ENCODE measurements at places on chromosomes 3 and 15.

- no peak for DNase-seq
Observed at GRCh38 chr3:127889976-127890650, 24.9 kb upstream of the KBTBD12 start.

DNA sequence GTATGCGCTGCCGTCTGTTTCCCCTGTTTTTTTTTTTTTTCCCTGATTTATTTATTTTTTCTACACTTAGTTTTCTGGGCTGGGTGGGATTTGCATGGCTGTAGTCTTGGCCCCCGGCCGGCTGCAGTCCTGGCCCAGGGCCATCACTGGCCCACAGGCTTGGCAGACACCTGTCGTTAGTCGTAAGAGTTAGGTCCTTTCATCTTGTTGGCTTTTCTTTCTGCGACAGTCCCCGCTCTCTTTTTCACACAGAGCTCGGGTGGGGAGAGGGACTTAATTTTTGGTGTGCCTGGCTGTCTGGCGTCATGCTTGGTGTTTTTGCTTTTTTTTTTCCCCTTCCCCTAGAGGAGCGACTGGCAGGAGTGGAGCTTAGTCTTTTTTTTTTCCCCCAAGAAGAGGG, 183.4 kb downstream of the KLF13 start:
- no peak for DNase-seq

- no peak for DNase-seq
Observed at GRCh38 chr3:87229113-87229512, 2.0 kb downstream of the CHMP2B start.

- no peak for DNase-seq
Observed at GRCh38 chr3:60391292-60391691, 860.0 kb downstream of the FHIT start.

DNA sequence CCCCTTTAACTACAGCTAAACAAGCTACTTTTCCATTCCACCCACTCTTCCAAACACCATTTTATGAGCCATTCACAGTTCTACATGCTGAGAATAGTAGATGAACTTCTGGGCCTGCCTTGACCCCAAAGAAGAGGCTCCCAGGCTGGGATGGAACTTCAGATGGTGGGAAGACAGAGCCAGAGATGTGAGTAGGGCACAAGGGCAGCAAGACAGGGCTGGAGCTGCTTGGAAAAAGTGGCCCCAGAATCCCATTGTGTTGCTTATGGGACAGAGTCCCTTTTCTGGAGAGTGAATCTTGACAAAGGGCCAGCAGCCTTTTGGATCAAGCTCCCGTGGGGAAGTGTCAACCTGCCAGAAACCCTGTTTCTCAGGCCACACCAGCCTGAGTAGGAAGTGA, 516.5 kb upstream of the PPP2R3A start:
- no peak for DNase-seq

GRCh38 chr3:118765636-118766305, 268.9 kb downstream of the IGSF11 start:
- no peak for DNase-seq

DNA sequence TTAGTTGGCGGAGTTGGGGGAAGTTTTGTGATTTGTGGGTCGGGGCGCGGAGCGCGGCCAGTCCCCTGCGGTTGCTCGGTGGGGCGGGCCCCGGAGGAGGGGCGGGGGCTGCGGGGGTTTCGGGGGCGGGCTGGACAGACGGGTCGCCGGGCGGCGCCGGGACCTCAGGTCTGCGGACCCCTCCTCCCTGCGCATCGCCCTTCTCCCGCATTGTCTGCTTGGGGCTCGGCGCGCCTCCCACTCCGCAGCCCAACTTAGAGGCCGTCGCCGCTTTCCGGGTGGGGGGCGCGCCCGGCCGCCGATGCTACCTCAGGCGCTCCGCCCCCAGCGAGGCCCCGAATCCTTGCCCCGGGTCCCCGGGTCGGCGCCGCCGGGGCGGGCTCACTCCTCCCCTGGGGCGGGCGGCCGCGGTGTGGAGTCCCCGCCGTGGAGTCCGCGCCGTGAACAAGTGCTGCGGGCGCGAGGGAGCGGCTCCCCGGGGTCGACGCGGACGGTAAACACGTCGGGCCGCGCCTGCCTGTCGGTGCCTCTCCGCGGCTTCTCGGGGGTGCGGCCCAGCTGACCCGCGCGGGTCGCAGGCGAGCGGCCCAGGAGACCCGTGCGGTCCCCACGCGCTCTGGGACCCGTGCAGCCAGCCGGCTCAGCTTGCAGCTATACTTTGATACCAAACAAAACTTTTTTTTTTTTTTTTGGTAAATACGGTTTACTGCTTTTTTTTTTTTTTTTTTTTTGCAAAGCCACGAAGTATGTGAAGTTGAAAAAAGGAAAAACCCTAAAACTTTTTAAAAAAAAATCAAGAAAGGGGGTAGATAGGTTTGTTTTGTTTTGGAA, 624 bp downstream of the AKAP13 start:
- DNase-seq, result peak; percentile 41

DNA sequence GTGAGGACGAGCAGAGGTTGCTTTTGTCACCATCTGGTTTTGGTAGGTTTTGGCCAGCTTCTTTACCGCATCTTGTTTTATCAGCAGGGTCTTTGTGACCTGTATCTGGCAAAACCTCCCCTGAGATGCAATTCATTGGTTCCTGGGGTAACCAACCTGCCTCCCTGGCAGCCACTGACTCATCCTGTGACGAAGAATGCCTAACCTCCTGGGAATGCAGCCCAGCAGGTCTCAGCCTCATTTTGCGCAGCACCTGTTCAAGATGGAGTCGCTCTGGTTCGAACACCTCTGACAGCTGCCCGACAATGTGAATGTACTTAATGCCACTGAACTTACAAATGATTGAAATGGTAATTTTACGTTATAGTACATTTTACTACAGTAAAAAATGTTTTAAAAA, 6.8 kb upstream of the ADAMTS17 start:
- no peak for DNase-seq

DNA sequence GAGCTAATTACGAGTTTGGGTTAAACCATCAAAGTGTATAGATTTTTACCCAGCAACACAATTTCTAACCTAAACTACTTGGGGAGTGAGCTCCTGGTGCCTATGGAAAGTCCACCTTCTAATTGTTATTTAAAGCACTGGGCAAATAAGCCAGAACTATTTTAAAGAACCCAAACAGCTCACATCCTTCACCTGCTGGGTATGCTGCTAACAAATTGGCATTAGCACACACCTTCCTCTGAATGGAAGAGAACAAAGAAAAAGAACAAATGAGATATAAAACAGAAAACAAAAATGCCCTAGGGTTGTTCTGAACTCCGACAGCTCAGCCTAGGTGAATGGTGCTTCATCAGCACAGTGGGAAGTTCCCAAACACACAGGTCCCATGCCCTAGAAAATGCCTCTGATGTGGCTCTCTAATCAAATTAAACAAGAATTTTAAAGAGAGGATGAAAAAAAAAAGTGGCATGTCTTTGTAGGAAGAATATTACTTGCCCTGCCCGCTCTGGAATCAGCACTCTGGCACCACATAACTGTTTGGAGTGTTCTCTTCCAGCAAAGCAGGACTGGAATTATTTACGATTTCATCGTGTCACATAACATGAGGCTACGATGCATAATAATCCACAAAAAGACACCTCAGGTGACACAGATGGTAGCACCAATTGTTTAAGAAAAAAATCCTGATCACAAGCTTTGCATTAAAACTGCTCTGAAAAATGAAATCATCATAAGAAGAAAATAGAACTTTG, 334.4 kb downstream of the GBE1 start:
- no peak for DNase-seq

DNA sequence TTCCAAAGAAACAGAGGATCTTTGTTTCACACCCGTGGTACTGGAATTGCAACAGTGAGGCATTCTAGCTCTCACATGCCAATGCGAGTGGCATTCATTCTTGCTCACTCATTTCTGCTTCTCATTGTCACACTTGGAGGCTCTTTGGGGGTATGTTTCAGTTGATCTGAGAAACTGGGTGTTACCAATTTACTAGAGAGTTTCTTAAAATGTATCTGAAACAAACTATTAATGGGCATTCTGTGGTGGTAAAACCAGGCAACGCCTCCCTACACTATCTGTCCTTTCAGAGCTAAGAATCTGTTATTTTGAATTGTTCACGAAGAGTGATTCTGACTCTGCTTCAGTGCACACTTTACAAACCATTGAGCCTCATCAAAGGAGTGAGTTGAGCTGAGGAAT, 140.6 kb upstream of the BHLHE40 start:
- DNase-seq, result no peak

- DNase-seq, result no peak
Observed at GRCh38 chr3:89052386-89052785, 55.0 kb upstream of the EPHA3 start.

DNA sequence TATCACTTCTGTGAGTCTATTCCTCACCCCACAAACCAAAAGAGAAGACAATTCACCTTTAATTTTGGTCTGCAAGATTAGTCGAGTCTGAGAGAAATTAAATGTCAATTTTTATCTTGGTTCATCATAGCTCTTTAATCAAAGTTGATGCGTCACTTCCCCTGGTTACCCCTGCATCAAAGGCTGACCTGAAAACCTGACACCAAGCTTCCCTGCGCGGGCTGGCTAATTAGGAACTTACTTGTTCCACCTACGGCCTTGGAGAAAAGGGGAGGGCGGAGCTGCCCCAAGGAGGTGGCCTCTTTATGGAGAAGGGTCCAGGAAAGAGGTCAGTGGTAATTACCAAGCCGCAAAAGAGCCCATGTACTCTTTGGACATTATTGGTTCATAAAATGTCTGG, 218.4 kb downstream of the ARRDC4 start:
- no peak for DNase-seq

DNA sequence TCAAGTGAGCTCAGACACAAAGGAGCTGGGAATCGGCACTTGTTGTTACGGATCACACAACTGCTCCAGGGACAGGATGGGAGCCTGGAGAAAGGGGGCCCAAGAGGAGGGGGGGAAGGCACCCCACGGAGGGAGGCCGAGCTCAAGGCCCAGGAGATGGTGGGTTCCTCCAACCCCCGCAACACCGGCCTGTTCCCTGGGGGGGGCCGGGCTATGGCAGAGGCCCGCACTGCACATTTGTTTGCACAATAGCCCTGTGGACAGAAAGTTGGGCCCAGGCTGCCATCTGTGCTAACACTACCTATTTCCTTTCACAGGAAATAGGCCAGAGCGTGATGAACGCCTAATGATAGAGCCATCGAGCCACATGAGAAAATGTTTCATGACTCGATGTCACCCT, 147.1 kb downstream of the NSMCE3 start:
- DNase-seq, result no peak

GRCh38 chr3:159280386-159281191, 478.7 kb downstream of the MFSD1 start:
- no peak for DNase-seq

DNA sequence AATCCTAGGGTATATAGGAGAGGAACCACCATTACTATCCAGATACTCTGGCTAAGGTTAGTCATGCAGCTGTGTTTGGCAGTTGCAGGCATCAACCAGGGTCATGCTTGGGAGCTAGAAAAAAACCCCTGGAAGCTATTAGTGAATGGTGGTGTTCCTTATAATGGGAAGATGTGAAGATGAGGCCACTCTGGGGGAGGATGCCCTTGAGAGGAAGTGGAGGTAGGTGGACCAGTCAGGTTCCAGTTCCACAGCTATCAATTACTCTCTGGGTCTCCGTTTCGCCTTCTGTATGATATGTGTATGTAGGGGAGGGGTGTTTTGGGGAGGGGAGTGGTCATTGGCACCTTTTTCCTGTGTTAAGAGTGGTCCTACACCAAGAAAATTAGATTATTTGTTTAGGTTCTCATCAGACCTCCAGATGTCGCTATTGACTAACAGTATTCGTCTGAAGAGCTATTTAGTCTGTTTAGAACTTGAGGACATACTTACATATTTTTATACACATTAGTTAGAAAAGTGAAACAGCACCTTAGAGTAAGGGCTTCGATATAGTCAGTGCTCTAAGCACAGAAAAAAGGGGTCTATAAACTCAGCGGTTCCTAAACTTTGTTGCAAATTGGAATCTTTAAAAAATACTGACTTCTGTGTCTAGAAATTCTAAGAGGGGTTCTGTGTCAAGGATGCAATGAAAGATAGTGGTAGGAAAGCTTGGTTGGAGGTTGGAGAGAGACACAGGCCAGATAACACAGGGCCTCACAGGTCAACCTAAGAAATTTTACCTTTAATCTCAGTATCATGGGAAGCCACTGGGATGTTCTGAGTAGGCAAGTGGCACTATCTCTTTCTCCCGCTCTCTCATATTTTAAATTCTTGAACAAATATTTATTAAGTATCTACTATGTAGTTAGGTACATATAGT, 9.1 kb upstream of the HPS3 start:
- DNase-seq, result no peak

GRCh38 chr3:45870099-45870498, 16.2 kb upstream of the CCR9 start:
- DNase-seq, result no peak

GRCh38 chr15:88232771-88233201, 23.8 kb downstream of the NTRK3 start:
- DNase-seq, result no peak

- DNase-seq, result no peak
Observed at GRCh38 chr3:113228498-113229286, 17.3 kb downstream of the BOC start.

DNA sequence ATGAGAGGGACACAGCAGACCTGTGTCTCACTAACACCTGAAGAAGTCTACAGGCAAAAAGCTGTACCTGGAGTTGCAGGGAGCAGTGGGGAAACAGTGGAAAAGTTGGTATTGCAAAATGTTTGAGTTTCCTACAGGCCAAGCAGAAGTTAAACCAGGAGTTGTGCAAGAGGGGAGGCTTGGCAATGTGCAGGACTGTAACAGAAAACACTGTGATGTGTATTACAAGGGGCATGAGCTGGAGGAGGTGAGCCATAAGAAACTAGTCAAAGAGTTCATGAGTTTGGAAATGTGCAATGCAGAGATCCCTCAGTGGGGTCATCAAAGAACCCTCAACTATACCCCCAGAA, 47.1 kb upstream of the SERPINI2 start:
- no peak for DNase-seq

DNA sequence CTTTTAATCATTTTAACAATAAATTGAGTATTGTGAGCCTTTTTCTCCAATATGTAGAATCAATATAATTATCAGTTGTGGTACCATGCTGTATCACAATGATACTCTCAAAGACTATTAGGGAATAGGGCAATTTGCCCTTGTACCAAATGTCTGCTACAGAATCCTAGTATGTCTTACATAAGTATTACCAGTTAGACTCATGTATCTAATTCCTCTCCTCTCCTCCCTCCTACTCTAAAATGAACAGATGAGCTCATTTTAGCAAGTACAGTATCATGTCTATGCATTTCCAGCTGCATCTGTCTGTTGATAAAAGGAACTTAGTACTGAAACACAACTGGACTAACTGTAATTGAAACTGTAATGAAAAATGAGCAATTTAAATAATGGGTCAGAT, 124.3 kb upstream of the ATP11B start:
- no peak for DNase-seq

GRCh38 chr3:149243540-149243939, 21.9 kb upstream of the CP start:
- DNase-seq, result no peak
